ENCODE measurements at places on chromosomes 4 and X.

DNA sequence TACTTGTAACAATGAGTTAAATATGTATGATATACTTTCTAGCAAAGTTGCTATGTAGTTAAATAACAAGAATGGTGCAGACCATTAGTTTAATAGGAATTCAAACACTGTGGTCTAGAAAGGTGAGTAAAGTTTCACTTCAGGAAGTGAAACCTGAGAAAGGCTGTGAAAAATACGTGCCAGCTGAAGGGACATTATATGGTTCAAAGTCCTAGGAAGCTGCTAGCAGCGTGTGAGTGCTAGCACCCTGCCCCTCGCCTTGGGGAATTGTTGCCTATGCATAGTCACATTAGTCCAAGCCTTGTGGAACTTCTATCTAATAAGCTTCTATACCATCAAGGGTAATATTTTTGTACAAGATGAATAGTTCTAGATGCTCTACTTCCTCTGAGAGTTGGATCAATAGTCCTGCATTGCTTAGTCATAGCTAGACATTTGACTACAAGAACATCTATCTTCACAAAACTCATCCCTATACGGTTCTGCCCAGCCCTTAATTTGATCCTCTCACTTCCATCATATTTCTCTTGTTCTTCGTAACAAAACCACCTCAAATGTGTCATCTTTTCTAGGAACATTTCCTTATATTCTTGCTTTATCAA, 45.8 kb upstream of the ARSJ start:
- no peak for DNase-seq

- DNase-seq, result no peak
These were observed 43.6 kb downstream of the RAPGEF2 start for GRCh38 chr4:159146488-159146887.

DNA sequence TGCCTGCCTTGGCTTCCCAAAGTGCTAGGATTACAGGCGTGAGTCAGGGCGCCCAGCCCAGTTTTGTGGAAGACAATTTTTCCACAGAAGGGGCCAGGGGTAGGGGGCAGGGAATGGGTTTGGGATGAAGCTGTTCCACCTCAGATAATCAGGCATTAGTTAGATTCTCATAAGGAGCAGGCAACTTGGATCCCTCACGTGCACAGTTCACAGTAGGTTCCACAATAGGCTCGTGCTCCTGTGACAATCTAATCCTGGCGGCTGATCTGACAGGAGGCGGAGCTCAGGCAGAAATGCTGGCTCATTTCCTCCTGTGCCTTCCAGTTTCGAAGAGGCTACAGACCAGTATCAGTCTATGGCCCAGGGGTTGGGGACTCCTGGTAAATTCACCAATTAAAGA, 491.6 kb upstream of the AADAT start:
- DNase-seq, result no peak

GRCh38 chr4:109959195-109959594, 46.5 kb downstream of the EGF start:
- no peak for DNase-seq

DNA sequence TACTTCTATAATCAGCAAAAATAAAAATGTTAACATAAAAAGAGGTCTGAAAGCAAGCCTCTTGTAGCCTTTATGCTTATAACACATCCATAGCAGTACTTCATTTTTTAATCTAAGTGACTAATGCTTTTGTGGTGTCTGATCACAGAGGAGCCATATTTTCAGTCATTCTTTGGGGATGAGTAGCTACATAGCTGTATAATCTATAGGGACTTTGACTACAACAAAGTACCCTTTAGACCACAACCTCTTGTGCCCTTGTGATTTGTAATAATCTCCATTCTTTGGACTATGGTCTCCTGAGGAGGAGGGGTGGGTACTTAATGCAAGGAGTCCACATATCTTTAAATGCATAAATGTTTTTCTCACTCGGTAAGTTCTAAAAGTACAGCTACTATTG, 9.6 kb downstream of the DRP2 start:
- DNase-seq, result no peak

DNA sequence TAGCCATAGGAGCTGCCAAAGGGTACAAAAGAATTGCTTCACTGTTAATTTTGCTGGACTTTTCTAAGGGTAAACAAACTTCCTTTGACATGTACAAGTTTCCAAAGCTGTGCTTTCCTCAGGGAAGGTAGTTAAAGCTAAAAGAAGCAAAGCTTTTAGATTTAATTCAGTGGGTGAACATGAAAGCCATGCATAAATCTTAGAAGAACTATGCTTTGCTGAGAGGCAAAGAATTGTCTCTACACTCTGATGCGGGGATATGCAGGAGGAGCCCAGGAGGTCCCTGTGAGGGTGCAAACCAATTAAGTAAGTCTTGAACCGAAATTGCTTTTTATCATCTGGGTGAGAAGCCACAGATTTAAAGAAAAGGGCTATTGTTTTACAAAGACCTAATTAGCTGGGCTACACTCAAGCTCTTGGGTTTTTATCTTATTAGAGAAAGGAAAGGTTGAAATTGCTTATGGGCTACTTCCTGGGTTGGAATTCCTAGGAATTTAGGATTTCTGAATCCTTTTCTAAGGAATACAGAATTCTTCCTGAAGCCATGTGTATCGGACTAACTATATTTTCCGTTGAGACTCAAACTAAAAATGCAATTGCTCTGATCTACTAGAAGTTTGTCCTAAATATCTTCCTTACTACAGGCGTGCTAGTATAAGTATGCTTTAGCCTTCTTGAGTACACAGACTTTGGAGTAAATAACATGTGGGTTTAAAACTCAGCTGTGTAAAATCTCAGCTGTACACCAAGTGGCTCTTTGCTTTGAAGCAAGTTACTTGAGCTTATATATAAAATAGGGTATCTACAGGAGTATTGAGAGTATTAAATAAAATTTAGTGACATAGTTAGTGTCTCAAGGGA, 188.4 kb upstream of the ANK2 start:
- no peak for DNase-seq

GRCh38 chr4:53914313-53915016, 149.9 kb downstream of the CHIC2 start:
- DNase-seq, result no peak

GRCh38 chr4:39591290-39591689, 47.4 kb downstream of the SMIM14 start:
- no peak for DNase-seq

DNA sequence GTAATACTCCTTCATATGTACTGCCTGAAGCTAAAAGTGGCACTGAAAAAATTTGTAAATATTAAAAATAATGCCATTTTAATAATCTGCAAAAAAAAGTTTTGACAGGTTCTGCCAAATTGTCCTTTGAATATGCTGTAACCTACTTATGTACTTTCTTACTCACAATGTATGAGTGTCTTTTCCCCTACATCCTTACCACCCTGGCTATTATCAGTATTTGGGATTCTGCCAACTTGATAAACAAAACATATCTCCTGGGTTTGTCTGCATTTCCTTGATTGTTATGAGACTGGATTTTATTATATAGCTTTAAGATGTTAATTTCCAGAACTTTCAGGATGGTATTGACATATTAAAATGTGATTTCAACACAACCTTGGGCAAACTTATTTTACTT, 187.9 kb downstream of the CHM start:
- peak; percentile 2 for DNase-seq

GRCh38 chrX:110509755-110510532, 151.3 kb downstream of the RTL9 start:
- DNase-seq, result no peak

- DNase-seq, result no peak
These were observed 68.4 kb upstream of the PDE5A start for GRCh38 chr4:119696963-119697362.

DNA sequence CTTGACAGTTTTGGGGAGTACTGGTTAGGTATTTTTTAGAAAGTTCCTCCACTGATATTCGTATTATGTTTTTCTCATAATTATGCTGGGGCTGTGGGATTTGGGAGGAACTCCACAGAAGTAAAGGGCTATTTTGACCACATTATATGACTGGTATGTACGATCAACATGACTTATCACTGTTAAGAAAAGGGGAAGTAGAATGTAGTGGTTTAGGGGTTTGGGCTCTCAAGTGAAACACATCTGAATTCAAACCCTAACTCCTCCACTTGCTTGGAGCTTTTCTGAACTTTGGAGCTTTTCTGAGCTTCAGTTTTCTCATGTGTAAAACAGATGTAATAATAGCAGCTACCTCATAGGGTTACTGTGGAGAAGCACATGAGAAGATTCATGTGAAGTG, 96.4 kb upstream of the C1GALT1C1 start:
- no peak for DNase-seq
